ENCODE measurements at places on chromosomes 12 and 14.

DNA sequence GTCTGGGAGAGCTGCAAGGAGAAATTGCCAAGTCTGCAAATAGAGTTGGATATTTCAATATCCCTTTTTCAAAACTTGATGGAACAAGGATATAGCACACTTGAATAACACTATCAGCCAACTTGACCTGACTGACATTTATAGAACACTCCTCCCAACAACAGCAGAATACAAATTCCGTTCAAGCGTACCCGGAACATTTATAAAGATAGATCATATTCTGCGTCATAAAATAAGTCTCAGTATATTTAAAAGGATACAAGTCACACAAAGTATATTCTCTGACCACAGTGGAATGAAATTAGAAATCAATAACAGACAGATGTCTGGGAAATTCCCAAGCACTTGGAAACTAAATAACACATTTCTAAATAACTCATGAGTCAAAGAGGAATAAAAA is 29.0 kb upstream of the MEG3 start:
- DNase-seq = peak; percentile 6

DNA sequence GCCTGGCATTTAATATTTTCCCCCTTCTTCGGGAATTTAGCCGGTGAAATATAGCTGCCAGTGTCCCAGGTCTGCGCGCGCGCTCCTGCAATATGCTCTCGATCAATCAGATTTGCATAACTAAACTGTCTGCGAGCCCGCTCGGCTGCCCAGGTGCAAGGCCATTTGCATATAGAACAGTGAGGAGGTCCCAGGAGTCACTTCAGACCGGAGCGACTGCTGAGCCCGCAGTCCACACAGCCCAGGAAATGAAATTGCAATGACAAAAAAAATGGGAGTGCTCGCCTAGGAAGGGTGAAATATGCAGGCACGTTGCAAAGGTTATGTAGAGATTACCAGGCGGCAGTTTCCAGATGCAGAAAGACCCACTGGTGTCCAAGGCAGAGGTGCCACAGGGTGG is 228.5 kb downstream of the VRK1 start:
- no peak for DNase-seq

- no peak for DNase-seq
These were observed 980.6 kb downstream of the VRK1 start for GRCh38 chr14:97777622-97778355.

GRCh38 chr14:70086685-70087379 is 101.9 kb downstream of the SLC8A3 start:
- peak; percentile 24 for DNase-seq

GRCh38 chr12:48924617-48925303 is 532 bp downstream of the FKBP11 start:
- DNase-seq = peak; percentile 62

DNA sequence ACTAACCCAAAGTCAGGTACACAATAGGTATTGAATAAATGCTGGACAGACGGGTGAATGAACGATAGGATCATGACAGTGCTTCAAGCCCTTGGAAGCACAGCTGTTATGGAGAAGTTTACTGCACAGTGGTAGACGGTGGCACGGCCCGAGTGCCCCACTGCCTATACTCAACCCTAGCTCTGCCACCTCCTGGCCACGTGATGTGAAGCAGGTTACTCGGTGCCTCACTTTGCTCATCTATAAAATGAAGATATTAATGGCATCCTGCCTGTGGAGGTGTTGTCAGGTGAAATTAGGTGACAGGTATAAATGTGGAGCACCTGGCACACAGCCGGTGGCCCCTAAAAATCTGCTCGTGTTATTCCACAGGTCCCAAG is 5.8 kb downstream of the ASB2 start:
- DNase-seq = no peak

GRCh38 chr12:56257491-56258067 is 605 bp downstream of the ANKRD52 start:
- peak; percentile 38 for DNase-seq
